ENCODE measurements at places on chromosomes 3 and 15.
A peak's percentile ranks its signal among the peaks of the same experiment; 100 is the strongest.

DNA sequence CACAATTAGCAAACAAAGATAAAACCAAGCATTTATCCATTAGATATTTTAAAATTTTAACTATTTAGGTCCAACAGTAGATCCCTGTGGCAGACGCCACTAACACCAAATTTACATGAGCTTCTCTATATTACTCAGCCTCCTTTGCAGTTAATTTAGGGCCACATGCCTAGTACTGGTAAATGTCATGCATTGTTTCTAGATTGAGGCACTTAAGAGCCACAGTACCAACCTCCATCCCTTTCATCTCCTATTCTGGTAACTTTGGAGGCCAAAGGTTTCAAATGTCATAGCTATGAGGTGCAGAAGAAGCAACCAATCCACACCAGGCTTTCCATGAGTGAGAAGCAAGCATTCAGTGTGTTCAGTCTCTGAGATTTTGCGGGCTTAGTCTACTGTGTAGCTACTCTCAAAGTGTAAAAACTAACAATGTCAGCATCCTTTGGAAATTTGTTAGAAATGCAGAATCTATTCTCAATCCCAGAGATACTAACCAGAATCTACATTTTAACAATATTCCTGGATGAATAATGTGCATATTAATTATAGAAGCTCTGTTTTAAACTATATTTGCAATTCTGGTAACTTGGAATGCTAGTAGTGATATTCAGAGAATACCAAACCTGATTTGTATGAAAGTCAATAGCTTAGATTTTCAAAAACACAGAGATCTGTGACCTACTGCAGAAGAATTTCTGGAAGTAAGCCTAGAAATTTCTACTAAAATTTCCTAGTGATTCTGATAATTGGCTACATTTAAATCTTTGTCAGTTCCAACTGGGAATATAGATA, 206.3 kb upstream of the CD96 start:
- DNase-seq: no peak

- no peak for DNase-seq
Measured at GRCh38 chr15:41048397-41048796, 67.7 kb downstream of the INO80 start.

DNA sequence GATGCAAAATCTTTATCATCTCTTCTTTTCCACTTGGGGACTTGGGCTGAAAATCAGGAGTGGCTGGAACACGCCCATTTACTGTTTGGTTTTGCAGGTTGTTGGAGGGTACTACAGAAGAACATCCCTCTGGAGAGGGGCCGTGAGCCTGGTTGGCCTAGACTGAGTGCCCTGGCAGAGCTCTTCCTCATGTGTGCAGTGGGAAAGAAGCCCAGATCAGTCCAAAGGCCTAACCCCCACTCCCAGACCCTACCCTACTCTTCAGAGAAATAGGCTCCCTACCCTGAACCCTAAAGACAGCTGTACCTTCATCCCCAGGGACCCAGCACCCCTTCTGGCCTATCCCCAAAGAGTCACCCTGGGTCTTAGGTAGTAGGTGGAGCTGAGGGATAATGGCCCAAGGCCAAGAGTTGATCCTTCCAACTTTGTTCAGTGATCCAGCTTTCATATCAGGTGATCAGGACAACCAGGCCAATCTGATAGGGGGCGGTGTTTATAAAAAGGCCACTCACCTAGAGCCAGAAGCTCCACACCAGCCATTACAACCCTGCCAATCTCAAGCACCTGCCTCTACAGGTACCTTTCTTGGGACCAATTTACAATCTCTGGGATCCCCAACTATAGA, at the start of gene CYP1A2:
Gene CYP1A2, plus strand, starts transcription at position 524 of the 625 bp plus-strand sequence. CDS start 894 bp downstream, outside the sequence.
- DNase-seq: no peak

GRCh38 chr3:71713041-71713440, 12.2 kb downstream of the EIF4E3 start:
- DNase-seq: peak; percentile 85

DNA sequence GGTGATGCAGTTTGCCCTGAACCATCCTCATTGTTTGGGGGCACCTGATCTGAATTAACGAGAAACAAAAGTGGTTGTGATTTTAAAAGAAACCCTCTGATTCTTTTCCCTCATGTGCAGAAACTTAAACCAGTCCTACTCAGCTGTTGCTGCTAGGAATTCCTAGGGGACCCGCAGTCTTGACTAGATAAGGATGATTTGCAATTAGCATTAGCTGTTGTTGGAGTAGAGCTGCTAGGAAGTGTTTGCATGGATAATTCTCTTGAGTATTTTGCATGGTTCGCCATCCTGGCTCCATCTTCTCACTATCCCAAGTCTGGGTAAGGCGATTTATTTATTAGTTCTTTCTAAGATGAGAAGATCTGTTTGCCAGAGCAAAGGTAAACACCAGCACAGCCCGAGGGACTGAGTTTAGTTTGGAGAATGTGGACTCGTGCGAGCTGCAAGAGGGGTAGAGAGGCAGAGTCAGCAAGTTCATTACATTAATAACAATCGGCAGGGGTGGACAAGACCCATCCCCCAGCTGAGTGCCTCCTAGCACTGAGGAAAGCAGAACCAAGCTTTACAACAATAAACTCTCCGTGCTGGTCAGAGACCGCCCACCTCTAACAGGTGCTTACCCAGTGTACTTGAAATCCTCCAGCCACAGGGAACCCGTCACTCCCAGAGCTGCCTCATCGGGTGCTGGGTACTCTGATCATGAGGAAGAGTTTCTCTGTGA, 4.1 kb downstream of the FGD5 start:
- no peak for DNase-seq

GRCh38 chr15:89140595-89140994, 52.3 kb downstream of the ABHD2 start:
- DNase-seq: no peak

- DNase-seq: no peak
Measured at GRCh38 chr3:95612611-95613010, 1201.8 kb upstream of the EPHA6 start.

DNA sequence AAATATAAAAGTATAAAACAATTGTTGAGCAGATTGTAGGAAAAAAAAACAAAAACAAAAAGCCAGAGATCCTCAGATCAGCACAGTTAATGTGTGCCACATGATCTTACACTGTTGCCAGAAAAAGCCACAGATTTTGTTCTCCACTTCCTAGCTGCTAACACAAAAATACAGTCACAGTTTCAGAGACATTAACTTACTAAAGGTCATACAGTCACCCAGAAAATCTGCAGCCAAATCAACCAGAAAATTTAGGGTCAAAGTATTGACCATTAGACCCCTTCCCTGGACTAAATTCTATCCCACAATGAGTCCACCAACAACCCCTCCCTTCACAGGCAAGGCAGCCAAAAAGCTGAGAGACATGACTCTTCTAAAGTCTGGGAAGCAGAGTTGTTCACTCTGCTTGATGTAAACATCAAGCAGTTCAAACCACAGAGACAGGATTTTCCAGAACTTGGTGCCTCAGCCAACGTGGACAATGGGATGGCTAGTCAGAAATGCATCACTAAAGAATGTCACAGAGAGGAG, 59.1 kb downstream of the SST start:
- no peak for DNase-seq

GRCh38 chr3:37492977-37493471, 318.6 kb upstream of the LRRFIP2 start:
- DNase-seq: peak; percentile 42

- DNase-seq: peak; percentile 82
Measured at GRCh38 chr15:97903971-97904572, 56.4 kb upstream of the ARRDC4 start.

DNA sequence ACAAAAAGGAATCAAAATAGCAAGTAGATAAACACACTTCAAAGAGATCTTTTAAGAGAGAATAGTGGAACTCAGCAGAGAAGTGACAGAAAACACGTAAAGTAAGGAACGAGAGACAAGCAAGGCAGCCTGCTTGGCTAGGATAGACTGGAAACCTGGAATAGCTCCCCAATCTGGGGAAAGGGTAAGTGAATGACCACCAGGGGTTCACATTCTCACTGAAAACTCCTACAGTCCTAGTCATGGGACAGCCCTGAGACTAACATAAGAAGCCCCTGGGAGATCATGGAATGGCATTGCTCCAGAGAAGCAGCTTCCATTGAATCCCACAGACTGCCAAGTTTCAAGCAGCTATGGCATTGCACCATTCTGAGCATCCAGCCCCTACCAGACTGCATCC, 363.6 kb upstream of the ARPP21 start:
- no peak for DNase-seq

GRCh38 chr3:14393440-14394106, 8.8 kb upstream of the SLC6A6 start:
- no peak for DNase-seq

- DNase-seq: no peak
Measured at GRCh38 chr15:81335631-81336030, 11.7 kb upstream of the STARD5 start.

DNA sequence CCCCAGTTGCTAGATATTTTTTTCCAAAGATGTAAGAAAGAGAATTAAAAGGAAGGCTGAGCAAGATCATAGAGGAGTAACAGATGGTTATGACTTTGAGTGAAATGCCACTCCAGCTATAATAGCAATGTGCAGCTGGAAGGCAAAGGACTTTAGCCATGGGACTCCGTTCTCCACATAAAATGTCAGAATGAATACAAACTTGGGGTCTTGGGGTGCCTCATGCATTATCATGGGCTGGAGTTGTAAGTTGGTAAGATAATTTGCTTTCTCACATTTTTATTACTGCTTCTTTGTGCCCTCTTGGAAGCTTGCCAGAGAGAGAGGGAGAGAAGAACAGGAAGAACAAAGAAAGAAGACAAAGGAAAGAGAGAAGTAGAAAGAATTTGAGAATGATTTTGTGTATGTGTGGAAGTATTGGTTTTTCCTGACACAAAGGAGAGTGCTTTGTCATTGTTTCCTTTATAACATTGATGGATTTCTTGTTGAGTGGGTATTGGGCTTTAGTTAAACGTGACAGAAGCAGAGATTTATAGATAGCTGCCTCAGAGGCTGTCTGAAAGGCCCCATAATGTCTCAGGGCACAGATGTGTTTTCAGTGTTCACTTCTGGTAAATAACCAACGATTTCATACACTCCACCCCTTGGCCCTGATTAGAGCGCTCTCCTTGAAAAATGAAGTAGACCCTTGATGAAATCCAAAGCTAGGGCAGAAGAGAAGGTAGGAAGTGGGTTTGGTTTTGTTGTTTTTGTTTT, 715.3 kb downstream of the NR2F2 start:
- no peak for DNase-seq

DNA sequence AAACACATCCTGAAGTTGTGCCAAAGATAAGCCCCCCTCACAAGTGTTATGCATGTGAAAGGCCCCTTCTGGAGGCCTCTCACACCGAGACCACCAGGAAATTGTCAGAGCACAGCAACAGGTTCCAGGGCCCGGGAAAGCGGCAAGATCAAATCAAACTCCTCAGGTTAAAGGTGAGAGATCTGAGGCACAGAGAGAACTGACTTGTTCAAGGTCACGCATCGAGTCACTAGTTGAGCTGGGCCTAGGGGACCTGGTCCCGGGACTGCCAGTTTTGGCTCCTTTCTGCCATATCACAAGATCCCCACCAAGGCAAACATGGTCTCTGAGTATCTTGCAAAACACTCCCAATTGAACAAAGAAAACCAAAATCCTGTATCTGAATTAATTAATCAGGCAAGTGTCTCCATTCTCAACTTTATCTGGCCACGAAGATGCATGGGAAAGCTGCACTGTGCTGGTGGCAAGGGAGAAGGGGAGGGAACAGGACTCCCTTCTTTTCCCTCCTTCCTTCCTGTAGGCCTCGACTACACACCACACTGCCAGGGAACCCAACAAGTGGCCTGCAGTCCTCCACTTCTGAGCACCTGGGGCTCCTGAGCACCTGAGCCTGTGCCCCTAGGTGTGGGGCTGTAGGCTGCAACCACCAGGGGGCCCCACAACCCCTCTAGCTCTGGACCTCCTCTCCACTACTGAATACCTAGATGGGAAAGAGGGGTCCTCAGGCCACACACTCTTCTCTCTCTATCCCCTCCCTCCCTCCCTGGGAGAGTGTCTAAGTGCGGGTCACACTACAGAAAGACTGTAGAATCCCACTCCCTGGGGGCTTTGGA, 37.3 kb downstream of the ANP32A start:
- no peak for DNase-seq

All from NCI-H2081 (cell line).